Germinal center (tissue), 1 donor: ENCODE measurements at places on chromosomes 13 and 19.

- DNase-seq: no peak
Observed at GRCh38 chr13:74389056-74389455, 254.9 kb upstream of the KLF12 start.

- DNase-seq: no peak
Observed at GRCh38 chr13:93853912-93854311, 625.6 kb downstream of the DCT start.

GRCh38 chr19:30119180-30119908 lies 177.3 kb downstream of the URI1 start:
- DNase-seq: no peak

DNA sequence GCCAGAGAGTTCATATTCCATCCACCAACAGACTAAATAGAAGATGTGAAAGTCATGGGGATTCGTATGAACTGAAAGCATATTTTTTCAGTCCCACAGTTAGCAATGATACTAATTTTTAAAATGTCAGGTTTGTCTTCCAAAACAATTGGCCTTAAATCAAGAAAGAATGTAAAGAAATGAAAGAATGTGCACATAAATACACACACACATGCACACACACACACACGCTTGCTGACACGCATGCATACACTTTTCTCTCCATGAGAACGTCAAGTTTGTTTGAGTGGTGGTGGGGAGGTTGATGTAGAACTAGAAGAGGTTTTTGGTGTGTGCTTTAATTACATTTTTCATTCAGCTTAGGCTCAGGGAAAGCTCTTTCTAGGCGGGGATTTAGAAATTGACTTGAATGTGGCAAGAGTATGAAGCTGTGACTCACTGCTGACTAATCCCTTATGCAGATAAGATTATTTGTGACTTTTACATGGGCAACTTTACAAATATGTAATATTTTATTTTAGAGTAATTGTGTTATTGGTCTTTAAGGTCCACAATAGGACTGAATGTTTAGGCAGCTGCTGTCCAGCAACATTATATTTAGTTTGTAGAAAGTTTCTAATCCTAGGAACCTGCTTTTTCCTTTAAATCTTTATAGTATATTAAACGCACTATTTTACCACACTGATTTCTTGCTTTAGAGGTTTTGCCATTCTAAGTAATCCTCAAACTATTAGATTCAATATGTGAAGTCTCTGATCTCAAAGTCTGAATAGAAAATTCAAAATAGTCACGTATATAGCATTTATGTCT lies 18.8 kb downstream of the FLT1 start:
- no peak for DNase-seq

DNA sequence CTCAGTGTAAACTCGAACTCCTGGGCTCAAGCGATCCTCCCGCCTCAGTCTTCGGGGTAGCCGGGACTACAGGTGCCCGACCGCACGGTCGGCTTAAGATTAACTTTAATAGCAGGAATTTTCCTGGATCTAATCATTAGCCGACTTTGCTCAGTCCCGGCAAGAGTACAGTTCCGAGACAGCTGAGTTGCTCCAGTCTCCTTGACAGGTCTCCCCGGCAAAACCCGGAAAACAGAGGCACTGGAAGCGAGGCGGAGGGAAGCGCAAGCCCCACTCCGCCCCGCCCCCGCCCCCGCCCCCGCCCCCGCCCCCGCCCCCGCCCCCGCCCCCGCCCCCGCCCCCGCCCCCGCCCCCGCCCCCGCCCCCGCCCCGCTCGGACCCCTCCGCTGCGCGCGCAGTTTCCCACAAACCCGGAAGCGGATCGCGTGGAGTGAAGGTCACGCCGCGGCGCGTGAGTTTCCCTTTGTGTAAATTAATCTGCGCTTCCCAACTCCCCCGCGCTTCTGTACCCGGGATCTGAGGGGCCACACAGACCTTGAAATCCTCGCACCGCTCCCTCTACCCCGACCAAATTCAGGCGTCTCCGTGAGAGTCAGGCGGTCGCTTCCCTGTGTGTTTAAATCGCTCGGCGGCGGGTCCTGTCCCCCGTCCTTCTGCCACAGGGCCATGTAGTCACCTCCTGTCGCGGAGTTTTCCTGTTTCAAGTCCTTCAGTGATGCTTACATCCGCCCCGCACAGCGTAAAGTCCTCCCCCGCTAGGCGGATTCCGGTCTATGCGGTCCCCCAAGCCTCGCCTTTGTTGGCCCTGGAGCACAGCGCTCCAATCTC lies at the start of gene ZNF480:
TSS of gene ZNF480 (plus strand) at position 397 of the 828 bp plus-strand sequence. CDS start 3,244 bp downstream, outside the sequence.
- peak; percentile 86 for DNase-seq

GRCh38 chr19:20385061-20385460 lies 180.5 kb downstream of the ZNF737 start:
- no peak for DNase-seq

GRCh38 chr13:97257228-97257755 lies 35.2 kb downstream of the MBNL2 start:
- DNase-seq: no peak

DNA sequence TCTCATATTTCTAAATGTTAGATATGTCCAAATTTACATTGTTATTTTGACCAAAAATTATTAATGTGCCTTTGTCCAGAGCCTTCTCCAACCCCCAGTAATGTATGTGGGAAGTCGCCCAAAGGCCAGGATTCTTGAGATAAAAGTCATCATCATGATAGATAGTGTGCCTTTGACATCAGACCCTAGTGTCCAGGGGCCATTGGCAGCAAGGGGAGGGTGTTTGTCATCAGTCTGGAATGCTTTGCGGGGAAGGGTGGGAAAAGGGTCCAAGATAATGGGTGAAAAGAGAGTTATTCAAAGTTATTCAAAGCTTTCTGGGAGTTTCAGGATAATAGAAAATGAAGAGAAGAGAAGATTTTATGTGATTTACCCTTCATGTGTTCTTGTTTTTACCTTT lies 909.5 kb upstream of the GPC6 start:
- DNase-seq: no peak

- no peak for DNase-seq
Observed at GRCh38 chr19:49338023-49338677, 2.9 kb downstream of the CD37 start.

- DNase-seq: no peak
Observed at GRCh38 chr19:51010066-51010795, 8.8 kb upstream of the KLK8 start.

DNA sequence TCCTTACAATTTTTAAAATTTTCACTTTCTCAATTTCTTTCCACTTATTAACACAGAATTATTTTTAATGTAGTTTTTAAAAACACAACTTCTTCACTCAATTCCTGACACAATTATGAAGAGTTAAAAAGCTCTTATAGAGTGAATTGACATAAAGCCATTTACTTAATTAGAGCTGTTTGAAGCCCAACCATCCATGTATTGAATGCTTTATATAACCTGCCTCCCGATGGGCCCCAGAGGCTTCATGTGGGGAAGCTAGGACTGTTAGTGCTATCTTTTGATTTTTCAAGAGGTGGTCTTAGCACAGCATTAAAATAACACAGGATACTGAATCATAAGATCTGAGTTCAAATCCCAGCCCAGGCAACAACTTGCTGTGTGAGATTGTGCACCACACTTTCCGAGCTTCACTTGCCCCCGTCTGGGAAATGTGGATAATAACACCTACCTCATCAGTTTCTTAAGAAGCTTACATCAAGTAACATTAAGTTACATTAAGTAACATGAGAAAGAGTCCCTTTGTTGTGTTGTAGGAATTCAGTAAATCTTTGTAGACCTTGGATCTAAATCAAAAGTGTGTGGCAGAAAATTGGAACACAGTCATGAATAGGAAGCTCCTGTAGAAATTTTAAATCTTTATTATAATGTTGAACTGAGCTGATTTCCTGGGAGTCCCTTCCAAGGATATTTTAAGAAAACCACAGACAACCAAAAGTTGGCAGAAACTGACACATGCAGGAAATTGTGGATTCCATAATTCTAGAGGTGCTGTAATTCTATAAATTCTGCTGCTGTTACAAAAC lies 5.5 kb upstream of the ENOX1 start:
- DNase-seq: no peak

DNA sequence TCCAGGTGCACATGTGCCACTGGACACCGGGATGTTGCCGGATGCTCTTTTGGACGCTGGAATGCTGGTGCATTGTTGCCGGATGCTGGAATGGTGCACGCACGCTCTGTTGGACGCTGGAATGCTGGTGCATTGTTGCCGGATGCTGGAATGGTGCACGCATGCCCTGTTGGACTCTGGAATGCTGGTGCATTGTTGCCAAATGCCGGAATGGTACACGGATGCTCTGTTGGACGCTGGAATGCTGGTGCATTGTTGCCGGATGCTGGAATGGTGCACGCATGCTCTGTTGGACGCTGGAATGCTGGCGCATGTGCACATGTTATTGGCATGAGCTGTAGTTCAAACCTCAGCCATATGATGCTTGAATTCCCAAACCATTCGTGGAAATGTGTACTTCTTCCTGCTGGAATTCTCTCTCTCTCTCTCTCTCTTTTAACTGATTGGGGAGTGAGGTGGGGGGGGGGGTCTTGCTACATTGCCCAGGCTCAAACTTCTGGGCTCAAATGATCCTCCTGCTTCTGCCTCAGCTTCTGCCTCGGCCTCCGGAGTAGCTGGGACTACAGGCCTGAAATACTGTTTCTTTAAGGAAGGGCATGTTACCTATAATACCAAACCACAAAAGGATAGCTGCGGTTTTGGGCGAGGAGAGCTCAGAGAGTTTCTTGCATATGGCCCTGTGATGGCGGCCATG lies 1.2 kb upstream of the MCF2L start:
- DNase-seq: no peak

DNA sequence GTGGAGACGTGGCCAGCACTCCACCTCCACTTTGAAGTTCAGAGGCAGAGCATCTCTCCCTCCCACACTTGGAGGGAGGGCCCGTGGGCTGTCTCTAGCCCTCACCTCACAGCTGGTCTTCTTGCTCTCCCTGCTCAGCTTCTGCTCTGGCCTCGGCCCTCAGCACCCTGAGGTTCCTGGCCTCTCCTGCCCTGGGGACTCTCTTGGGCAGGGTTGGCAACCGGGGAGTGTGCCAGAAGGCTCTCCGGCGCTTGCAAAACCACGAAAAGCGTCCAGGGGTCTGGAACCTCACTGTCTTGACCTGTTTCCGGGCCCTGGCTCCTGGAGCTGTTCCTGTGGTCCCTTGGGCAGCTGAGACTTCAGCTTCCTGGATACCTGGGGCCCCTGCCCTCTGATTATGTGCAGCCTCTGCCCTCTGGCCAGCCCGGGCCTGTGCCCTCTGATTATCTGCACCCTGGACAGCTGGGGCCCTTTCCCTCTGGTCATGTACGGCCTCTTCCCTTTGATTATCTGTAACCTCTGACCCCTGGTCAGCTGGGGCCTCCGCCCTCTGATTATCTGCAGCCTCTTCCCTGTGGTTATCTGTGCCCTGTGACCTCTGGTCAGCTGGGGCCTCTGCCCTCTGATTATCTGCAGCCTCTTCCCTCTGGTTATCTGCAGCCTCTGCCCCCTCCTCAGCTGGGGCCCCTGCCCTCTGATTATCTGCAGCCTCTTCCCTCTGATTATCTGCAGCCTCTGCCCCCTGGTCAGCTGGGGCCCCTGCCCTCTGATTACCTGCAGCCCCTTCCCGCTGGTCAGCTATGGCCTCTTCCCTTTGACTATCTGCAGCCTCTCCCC lies 2.1 kb downstream of the CCDC8 start:
- no peak for DNase-seq

DNA sequence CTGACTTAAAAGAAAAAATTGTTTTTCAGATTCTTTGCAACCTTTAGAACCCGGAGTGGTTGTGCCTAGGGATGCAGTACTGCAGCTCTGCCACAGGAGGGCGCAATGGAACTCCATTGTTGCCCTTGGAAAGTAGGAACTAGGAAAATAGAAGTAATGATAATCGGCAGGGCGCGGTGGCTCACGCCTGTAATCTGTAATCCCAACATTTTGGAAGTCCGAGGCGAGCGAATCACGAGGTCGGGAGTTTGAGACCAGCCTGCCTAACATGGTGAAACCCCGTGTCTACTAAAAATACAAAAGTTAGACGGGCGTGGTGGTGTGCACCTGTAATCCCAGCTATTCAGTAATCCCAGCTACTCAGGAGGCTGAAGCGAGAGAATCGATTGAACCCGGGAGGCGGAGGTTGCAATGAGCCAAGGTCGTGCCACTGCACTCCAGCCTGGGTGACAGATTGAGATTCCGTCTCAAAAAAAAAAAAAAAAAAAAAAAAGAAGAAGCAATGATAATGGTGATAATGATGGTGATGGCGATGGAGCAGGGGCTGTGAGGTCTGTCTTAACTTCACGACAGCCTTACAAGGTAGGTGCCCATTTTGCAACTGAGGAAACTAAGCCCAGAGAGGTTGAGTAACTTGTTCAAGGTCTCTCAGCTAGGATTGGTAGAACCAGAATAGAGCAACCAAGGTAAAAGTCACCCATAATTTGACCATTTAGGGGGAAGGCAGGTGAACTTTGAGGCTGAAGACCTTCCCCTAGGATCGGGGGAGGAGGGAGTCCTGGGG lies 5.5 kb upstream of the ADAMTS10 start:
- peak; percentile 51 for DNase-seq

DNA sequence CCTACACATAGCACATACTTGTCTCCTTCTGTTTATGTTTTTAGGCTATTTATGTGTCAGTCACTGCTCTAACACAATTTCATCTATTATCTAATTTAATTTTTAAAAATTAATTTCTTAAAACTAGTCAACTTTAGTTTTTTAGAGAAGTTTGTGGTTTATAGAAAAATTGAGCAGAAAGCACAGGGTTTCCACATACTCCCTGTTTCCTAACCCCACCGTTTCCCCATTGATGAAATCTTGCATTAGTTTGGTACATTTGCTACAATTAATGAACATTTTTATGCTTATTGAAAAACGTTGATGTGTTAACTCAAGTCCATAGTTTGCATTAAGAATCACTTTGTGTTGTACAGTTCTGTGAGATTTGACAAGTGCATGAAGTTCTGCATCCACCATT lies 53.5 kb downstream of the TNFSF13B start:
- DNase-seq: no peak

- no peak for DNase-seq
Observed at GRCh38 chr13:46543287-46543686, 9.7 kb upstream of the LRCH1 start.

DNA sequence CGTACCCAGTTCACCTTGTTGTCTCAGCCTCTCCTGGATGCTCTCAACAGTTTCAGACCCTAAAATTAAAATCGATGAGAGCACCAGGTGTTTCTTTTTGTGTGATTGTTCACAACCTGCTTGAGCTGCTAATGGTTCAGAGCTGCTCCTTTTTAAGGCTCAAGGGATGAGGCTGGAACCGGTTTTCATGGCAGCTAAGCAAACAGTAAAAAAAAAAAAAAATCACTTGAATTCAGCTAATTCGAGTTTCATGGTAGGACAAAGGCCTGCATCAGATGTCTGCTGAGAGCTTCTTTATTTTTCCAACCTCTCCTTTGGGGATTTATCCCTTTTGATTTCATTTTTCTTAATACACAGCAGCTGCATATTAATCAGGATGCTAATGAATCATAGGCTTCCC lies 6.5 kb downstream of the SYCE2 start:
- no peak for DNase-seq

- DNase-seq: no peak
Observed at GRCh38 chr13:21541980-21542379, 62.0 kb downstream of the MICU2 start.

GRCh38 chr13:45142440-45143345 lies 22.4 kb downstream of the GTF2F2 start:
- no peak for DNase-seq
